Choroid plexus epithelial cell (primary cell): ENCODE measurements at places on chromosomes 13 and 19.
A peak's percentile ranks its signal among the peaks of the same experiment; 100 is the strongest.

DNA sequence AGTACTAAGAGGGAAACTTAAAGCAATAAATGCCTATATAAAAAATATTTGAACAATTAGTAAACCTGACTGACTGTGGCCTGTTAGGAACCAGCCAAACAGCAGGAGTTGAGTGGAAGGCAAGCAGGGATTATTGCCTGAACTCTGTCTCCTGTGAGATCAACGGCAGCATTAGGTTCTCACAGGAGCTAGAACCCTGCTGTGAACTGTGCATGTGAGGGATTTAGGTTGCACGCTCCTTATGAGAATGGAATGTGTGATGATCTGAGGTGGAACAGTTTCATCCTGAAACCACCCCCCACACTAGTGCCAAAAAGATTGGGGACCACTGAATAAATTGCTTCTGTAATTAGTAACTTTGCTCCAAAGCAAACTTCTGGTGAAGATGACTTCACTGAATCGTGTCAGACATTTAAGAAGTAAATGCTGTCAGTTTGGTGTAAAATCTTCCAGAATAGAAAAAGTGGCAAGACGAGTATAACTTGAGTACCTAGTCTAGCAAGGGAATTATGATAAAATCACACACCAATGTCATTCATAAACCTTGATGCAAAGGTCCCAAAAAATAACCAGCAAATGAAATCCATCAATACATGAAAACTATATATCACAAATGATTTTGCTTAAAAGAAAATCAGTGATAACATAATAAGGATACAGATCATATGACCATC is 53.8 kb downstream of the SLC6A16 start:
- DNase-seq, result peak; percentile 56

DNA sequence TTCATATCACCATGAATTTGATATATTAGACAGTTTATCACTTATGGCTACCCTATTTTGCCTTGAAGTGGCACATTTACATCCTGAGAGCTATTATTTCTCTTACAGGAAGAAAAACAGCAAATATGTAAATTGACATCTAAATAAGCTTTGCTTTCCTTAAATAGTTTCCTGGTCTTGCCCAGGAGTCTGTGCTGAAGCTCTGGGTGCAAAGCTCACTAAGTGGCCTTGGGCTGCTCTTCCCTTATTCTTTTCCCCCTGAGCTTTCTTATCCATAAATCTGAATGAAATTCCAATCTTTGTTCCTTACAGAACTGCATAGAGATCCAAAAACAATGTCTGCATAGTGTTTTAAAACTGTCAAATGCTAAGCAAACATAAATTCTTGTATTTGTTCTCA is 56.3 kb downstream of the TNFSF13B start:
- no peak for DNase-seq

DNA sequence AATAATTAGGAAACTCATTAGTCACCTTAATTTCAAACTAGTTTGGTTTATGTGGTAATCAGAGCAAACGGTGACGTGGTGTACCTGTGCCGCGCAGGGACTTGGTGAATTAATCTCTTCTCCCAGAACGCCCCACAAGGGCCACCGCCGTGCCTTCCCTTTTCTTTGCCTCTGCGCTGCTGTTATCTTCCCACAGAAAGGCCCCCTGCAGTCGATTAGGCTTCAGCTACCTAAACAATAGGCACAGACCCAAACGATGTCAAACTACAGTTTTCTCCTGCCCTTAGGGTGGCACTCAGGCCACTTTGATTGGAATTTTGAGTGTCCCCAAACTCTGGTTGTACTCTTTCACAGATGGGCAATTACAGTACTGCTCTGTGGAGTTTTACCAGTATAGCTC is 115.5 kb downstream of the GGACT start:
- DNase-seq, result peak; percentile 24

DNA sequence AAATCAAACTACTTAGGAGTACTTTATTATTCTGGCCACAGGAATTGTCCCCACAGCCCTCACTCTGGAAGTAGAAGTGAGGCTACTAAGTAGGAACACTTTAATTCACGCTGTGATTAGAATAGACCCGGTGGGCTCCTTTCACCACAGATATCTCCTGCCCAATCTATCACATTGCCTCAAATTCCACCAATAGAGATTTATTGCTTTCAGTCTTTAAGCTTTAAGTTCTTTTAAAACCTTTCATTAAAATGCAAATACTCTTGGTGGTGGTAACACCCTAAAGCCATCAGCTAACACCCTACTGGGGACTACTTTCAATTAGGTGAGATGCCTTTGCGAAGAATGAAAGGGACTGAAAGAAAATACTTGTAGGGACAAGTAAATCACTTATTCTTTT is 181.9 kb downstream of the DACH1 start:
- DNase-seq, result no peak

- DNase-seq, result no peak
Observed at GRCh38 chr13:76921516-76921915, 26.8 kb upstream of the ACOD1 start.

GRCh38 chr13:40261336-40261735 is 405.1 kb downstream of the FOXO1 start:
- no peak for DNase-seq

- peak; percentile 90 for DNase-seq
Observed at GRCh38 chr19:44951179-44952159, 3.7 kb upstream of the CLPTM1 start.

DNA sequence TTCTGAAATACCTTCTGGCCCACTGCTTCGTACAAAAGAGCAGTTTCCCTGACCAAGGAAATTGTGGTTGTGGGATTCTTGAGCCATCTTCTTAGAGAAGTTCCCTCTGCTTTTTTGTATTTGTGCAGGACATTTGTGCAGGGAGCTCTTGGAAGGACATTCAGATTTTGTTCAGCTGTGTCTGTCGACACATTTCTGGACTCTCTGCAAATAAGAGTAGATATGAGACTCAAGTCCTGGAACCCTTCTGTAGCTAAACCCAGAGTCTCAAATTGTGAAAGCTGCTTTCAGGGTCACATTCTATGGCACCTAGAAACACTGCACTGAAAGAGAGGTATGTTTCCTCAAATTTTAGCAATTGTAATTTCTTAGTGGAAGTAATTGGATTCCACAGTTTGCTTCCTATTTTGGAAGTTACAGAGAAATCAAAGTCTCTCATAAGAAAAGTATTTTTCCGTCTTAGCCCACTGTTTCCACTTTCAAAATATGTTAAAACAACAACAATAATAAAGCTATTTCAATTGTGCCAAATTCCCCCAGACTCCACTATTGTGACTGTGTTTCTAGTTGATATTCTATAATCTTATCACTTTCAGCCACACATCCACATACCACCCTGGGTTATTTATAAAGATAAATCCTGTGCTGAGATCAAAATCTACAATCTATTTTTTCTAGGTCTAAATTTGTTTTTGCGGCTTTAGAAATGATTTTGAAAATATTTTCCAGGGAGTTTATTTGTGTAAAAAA is 224.0 kb downstream of the COG6 start:
- DNase-seq, result no peak

GRCh38 chr13:20714563-20715329 is 11.2 kb downstream of the IL17D start:
- peak; percentile 87 for DNase-seq

DNA sequence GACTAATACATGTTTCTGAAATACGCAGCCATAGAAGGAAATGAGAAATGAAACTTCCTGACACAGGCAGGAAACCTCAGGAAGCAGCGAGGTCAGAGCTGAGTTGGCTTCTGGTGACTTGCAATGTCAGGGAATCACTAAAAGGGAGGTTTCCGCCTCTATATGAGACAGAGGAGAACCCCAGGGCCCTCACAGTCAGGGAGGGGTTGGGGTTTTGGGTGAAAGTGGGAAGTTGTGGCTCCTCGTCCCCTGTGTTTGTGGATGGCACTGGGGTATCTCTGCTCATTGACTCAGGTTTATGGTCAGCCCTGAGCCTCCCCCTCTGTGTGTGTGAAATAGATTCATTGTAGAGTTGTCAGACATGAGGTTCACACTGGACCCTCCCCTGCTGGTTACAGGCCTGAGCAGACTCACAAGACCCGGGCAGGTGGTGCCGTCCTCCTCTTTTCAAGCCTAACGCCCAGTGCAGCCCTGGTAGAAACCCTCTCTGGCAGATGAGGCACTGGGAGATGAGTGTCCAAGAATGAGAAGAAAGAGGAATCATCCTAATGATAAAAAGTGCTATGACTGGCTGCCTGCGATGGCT is 5.5 kb upstream of the LILRA6 start:
- DNase-seq, result peak; percentile 51

DNA sequence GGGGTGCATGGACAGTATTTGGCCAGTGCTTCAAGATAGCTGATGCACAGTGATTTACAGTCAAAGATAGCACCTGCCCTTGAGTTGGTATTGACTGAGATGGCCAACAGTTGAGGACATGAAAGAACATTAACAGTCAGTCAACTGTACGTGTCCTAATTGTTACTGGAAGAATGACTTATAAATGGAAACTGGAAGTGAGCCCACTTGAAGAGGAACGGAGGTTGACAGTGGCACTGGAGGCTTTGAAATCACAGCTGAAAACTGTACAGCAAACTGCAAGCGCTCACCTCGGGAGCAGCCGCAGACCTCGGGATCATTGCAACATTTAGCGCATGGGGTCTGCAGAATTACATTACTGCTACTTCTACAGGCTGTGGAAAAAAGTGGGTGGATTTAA is 77.1 kb downstream of the GGACT start:
- no peak for DNase-seq

DNA sequence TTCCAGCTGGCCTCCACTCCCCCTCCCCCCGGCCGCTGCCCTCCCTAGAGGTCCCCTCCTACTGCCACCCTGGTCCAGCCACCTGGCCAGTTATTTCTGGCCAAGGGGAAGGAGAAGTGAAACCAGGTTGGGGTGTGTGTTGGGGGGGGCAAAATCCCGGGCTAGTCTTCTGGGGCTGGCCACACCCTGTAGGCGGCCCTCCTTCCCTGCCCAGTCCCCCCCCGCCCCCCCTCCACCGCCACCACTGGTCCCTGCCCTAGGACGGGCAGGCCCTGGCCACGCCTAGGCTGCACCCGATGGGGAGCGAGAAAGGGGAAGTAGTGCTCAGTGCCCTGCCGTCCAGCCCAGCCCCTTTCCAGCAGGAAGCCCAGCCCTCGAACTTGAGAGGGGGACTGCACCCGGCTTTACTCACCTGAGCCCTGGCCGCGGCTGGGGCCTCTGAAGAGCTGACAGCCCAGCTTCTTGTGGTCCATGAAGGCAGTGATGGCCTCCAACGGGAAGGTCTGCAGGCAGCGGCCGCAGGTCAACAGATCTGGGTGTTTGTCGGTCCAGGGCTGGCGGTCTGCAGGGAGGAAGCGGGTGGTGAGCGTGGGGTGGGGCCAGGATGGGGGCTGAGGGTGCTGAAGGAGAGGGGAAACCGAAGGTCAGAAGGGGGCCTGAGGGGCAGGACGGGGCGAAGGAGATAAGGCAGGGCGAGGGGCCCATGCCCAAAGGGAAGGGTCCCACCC is 813 bp downstream of the ZNF296 start:
- peak; percentile 29 for DNase-seq

DNA sequence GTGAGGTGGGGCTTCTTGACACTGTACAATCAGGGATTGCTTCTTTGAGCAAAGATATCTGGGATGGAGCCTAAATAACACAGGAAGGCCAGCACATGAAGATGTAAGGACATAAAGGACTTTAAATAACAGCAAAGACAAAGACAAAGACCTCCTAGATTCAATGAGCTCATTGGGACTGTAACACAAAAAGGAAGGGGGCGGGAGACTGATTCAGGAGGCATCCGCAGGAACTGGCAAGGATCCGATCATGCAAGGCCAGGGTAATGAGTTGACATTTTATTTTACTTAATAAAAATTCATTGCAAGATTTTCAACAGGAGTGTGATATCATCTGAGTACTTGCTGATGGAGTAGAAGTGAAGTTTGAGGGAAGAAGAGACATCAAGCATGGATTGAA is 121.5 kb downstream of the LHFPL6 start:
- no peak for DNase-seq

DNA sequence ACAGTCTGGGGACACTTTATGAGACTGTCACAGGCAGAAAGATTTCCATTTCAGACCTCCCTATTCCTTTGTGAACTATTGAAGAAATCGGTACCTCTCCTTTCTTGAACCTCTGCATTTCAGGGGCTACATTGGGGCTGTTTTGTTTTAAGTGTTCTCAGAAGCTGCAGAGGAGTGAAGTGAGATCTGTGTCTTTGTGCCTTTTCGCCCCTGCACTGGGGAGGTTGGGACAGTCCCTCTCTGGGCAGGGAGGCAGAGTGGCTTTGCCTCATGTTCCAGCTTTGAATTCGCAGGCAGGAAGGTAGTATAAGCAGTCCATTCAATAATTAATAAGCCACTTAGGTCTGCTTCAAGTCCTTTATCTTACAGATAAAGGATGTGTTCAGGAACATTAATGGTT is 9.5 kb upstream of the AMER2 start:
- no peak for DNase-seq

- DNase-seq, result peak; percentile 93
Observed at GRCh38 chr13:65725006-65725405, 1505.1 kb downstream of the PCDH9 start.

DNA sequence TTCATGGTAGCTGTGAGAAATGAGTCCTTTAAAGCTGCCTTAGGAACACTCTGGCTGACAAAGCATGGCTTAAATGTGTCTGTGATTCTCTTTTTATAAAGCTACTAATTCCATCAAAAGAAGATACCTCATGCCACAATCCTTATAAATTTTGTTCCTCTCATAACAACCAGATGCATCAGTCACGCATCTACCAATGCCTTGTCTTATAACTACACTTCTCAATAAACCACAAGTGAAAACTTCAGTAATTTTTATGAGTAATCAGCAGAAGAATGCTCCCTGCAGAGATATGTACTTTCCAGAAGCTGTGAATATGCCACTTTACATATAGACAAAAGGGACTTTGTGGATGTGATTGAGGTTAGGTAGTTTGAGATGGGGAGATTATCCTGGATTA is 147.8 kb downstream of the SUCLA2 start:
- DNase-seq, result peak; percentile 88

- no peak for DNase-seq
Observed at GRCh38 chr13:85040215-85040614, 759.0 kb downstream of the SLITRK6 start.

DNA sequence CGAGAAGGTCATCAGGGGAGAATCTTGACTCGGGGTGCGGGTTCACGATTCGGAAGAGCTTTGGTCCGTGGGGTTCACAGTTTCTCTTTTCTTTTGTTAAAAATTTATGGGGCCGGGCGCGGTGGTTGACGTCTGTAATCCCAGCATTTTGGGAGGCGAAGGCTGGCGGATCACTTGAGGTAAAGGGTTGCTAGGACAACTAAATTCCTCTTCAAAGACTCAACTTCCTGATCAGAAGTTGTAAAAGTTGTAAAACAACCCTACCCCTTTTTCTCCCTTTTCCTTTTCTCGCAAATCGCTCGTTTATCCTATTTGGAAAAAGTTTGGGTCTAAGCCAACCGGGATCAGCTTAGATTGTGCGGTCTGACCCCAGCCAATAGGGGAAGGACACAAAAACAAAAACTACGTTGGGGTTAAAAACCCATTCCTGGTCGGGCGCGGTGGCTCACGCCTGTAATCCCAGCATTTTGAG is 673 bp downstream of the ZNF486 start:
- peak; percentile 65 for DNase-seq

DNA sequence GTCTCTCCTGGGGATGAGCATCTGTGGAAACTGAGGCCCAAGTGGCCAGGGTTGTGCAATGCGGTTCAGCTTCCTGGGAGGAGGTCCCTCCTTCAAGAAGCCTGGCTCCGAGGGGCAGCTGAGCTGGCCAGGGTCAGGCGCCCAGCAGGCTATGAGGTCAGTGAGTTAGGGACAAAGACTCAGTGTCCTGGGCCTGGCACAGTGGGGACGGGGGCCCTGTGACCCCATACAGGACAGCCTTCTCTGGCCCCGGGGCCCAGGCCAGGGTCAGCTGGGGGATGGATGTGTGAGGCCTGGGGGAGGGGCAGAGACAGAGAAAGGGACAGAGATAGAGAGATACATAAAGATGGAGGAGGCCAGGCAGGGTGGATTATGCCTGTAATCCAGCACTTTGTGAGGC is 3.0 kb upstream of the IL12RB1 start:
- DNase-seq, result no peak

GRCh38 chr13:26425443-26426358 is 131.8 kb upstream of the WASF3 start:
- peak; percentile 62 for DNase-seq
